Heart right ventricle (tissue), 16 donors: ENCODE measurements at places on chromosomes 1 and 21.

DNA sequence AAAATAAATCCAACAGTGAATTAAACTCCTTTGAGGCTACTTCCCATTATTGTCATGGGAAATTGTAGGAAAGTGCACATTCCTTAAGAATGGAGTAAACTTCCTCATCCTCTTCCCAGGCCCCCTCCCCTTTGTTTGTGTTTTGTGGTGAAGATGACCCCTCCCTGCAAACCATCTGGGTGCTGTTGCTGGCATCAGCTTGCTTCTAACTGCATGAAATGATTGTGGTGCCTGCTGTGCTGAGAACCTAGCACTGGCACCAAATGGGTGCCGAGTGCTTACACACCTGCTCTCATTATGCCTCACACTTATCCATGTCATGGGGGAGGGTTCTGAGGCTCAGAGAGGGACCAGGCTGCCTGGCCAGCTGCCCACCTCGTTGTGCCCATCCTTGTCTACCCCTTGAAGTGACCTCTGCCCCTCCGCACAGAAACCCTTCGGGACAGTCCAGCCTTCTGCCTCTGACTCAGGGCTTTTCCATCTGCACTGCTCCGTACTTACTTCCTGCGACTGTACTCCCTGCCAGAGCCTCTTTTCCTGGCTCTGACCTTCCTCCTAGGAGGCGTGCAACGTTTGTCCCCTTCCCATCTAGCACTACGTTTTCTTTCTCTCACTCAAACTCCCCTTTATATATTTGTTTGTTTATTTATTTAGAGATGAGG is 30.6 kb downstream of the CAPN2 start:
- no peak for DNase-seq

DNA sequence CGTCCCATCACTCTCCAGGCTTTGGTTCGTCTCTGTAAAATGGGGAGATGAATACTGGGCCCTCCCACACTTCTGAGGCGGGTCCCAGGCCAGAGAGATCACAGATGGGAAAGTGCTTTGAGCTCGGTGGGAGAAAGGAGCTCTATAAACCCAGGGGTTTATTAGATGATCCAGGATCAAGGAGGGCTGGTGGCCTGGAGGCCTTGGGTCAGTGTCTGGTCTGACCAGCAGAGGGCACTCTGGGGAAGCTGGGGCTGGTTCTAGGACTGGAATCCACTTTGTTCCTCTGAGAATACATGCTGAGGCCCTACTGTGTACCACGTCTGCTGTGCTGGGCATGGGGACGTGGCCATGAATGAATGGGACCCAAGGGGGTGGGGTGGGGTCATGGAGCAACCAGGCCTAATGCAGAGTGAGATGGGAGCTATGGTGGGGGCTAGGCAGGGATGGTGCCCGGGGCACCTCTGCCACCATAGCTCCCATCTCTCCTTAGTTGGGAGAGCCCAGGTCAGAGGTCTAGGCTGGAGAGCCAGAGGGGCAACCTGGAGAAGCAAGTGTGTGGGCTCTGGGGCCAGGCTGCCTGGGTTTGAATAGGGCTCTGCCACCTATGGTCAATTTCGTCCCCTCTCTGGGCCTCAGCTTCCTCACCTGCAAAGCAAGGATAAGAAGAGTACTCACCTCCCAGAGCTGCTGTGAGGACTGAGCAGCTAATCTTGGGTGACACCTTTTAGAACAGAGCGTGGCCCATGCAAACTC is 9.0 kb upstream of the FAM131C start:
- peak; percentile 78 for DNase-seq

- DNase-seq, result no peak
Measured at GRCh38 chr1:34425785-34426184, 249.1 kb downstream of the C1orf94 start.

DNA sequence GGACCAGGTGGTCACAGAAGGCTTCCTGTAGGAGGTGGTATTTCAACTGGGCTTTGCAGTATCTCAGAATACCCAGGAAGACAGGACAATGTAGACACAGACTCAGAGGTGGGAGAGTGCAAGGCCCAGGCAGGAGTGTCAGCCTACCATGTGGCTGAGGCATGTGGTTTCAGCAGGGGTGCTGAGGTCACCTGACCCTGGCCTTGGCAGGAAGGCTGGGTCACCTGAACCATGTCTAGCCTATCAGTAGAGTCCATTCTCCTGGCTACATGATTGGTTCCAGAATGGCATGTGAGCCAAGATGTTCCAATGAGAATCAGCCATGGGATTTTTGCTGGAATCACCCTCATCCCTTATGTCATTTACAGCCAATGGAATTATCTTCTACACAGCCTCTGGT is 169.4 kb downstream of the ACTL8 start:
- DNase-seq, result no peak

GRCh38 chr1:173126421-173126820 is 75.7 kb upstream of the TNFSF18 start:
- DNase-seq, result no peak

- DNase-seq, result no peak
Measured at GRCh38 chr1:7691576-7691975, 79.5 kb upstream of the VAMP3 start.
